HS-27A (cell line): ENCODE measurements at places on chromosomes 1 and 21.

DNA sequence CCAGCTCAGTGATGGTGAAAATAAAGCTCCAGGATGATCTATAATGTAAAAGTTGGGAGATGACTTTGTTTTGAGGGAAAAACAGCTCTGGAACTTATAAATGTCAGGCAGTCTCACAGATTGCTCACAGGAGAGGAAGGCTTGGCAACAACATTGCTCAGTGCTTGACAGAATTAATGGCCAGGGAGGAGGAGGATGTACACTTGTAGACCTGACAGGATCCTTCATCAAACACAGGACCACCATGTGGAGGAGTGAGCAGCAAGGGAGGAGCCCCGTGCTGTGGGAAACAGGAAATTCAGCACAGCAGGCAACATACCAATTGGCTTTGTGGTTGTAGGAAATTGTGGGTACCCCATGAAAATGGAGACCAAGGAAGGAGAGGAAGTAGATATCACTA, 291.8 kb upstream of the CAMK1G start:
- DNase-seq: no peak

DNA sequence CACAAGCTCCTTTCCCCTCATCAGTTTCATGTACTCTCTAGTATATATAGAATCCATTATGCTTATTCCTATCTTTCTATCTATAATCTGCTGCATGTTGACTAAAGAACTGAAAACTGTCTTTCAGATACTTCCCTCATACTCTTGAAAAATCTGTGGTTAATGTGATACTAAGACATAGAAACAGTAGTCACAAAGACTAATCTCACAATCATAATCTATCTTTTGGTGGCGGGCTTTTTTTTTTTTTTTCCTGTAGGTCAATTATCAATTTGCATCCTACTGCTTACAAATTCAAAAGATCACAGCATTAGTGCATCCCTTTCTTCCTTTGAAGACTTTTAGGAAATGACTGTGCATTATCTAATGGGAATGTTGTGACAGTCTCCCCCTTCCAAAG, 4.7 kb downstream of the UBR4 start:
- DNase-seq: no peak

- DNase-seq: no peak
Observed at GRCh38 chr1:1306661-1307260, 969 bp downstream of the ACAP3 start.

- DNase-seq: no peak
Observed at GRCh38 chr1:45925728-45926287, 122.4 kb downstream of the MAST2 start.

DNA sequence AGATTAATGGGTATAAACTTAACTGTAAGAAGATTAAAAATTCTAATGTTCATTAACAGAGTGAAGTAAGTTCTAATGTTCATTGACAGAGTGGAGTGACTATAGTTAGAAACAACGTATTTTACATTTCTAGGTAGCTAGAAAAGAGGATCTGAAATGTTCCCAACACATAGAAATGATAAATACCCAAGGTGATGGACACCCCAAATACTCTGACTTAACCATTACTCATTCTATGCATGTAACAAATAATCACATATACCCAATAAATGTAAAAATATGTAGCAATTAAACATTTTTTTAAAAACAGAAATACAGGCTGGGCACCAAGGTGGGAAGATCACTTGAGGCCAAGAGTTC, 62.1 kb downstream of the ABL2 start:
- no peak for DNase-seq

DNA sequence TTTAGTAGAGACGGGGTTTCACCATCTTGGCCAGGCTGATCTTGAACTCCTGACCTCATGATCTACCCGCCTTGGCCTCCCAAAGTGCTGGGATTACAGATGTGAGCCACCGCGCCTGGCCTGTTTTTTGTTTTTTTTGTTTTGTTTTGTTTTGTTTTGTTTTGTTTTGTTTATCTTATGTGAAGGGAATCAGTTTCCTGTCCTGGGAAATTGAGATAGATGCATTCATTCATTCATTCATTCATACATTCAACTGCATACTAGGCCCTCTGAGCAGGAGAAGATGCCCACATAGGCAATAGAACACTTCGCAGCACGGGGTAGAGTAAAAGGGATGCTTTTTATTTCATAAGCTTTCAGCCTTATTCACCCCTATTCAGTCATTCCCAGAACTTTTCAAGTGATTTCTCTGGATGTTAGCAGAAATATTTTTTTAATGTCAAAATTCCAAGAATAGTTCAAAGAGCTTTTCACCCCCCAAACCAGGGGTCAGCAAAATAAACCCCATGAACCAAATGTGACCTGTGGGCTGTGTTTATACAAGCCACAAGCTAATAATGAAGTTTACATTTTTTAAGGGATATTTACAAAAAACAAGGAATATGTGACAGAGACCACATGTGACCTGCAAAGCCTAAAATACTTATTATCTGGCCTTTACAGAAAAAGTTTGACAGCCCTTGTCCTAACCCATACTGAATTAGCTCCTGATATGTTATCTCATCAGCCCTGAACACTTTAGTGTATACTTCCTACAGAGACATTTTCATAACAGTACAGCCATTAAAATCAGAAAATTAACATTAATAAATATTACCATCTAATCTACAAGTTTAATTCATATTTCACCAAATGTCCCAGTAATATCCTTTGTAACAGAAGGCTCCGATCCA, 127.1 kb downstream of the MAST2 start:
- no peak for DNase-seq

DNA sequence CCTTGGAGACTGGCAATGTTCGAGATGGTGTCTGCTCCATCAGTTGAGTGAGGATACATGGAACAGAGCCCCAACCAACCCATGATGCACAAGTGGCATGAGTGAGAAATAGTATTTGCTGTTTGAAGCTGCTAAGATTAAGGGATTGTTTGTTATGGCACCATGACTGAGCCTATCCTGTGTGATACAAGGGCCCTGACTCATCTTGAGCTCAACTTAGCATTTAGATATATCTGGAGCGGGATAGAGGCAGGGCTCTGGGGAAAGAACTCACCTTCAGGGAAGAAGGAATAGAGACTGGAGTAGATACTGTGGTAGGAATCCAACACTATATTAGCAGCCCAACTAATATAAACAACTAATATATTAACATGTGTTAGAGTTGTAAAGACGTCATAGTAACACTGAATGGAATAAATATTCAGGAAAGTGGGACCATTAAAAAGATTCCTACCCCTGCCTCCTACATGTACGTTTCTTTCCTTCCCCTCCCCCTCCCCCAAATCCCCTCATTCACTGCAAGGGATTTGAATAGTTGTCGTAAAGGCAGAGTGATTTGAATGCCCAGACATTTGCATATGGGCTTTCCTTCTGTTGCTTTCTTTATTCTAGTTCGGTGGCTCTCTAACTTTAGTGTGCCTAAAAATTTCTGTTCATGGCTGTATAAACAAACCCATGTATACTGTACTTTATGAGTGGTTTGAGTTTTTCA, 106.6 kb upstream of the POU3F1 start:
- DNase-seq: no peak

- DNase-seq: no peak
Observed at GRCh38 chr1:205229399-205229871, 1.7 kb downstream of the TMCC2 start.

GRCh38 chr1:176206006-176206960, 803 bp downstream of the COP1 start:
- peak; percentile 15 for DNase-seq

DNA sequence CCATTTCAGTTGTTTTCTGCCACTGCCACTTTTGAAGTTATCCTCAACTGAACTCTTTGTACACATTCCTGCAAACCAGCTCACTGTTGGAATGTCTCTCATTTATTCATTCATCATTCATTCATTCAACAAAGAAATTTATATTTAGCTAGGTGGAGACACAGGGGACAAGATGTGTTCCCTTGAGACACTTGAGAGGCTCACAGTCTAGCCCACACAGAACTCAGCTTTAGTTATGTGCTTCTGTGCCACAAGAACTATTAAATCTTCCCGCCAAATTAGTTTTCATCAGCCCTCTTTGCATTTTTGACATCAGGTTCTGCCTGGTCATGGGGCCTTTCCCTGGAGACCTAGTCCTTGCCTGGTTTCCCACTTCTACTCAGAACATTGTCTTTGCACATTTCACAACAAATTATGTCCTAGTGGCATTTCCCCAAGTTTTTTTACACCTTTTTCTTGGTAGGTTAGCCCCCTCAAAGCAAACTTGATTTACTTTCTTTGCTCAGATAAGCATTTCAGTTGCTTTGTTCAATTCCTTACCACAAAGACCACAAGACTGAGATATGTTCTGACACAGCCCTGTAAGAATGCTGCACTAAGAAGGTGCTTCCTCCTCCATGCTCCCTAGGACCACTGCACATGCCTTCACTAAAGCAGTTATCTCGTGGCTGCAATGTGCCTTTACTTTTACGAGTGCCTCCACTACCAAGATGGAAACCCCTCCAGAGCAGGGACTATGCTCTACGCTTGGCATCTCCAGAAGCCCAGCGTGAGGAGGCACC, 31.0 kb downstream of the ILDR2 start:
- no peak for DNase-seq

DNA sequence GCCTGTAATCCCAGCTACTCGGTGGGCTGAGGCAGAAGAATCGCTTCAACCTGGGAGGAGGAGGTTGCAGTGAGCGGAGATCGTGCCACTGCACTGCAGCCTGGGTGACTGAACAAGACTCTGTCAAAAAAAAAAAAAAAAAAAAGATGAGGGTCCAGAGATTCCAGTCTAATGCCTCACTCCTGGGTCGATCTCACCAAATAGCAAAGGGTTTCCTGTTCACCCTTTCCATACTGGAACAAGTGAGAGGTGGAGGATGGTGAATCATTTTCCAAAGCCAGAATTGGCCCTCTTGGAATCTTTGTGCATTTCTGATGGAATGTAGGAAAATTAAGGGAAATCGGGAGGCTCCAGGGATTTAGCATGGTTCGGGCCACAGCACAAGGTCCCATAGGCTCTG, 58.1 kb upstream of the ZNF648 start:
- DNase-seq: no peak

DNA sequence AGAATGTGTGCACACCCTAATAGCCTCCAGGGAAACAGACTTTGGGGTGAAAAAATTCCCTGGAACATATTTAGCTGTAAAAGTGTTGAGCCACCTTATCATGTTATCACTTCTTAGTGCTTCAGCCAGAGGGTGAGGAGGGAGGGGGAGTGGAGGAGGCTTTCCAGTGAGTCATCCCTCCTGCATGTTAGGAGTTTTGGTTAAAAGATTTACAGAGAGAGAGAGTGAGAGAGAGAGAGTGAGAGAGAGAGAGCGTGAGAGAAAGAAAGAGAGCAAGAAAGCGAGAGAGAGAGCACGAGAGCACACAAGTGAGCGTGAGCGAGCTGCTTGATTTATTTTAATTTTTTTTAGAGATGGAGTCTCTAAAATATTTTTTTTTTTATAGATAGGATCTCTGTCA, 13.5 kb upstream of the CACNA1E start:
- DNase-seq: peak; percentile 17

DNA sequence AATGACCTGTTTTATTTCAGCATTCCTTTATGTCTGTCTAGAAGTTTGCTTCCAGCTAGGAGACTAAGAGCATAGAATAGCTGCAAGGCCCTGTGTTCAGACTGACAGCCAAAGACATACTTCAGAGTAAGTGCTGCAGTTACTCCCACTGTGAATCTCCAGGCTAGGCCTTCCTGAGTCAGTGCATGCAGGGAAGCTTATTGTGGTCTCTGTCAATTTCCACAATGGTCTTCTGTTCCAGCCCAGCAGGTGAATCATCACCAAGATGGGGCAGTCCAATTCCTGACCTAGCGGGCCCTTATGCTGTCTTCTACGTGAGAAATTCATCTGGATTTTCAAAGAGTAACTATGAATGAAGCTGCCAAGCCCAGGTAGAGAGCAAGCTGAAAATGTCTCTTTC, 146.3 kb upstream of the C8B start:
- no peak for DNase-seq

- no peak for DNase-seq
Observed at GRCh38 chr1:145956781-145957442, 905 bp downstream of the LIX1L start.

DNA sequence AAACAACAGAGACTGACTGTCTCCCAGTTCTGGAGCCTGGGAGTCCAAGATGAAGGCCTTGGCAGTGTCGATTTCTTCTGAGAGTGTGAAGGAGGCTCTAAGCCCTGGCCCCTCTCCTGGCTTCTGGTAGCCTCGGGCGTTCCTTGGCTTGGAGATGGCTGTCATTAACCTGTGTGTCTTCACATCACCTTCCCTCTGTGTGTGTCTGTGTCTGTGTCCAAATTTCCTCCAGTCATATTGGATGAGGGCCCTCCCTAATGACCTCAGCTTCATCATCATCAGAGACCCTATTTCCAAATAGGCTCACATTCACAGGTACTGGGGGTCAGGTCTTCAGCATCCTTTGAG, 138.3 kb downstream of the TOMM20 start:
- DNase-seq: no peak

DNA sequence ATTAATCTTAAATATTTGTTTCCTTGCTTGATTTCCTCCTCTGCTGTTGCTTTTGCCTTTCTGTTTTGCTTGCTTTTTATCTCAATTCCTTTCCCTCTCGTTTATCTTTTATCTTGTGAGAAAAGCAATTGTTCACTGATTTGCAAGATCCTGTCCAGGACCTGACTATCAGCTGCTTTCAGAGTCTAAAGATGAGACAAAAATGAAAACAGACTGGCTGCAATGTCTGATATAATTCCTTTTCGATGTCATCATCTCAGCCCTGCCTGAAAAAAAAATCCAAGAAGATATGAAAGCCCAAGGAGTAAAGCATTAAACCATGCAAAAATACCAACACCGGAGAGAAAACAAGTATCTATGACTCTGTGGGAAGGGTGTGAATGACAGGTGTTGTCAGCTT, 225.5 kb downstream of the PATJ start:
- no peak for DNase-seq

DNA sequence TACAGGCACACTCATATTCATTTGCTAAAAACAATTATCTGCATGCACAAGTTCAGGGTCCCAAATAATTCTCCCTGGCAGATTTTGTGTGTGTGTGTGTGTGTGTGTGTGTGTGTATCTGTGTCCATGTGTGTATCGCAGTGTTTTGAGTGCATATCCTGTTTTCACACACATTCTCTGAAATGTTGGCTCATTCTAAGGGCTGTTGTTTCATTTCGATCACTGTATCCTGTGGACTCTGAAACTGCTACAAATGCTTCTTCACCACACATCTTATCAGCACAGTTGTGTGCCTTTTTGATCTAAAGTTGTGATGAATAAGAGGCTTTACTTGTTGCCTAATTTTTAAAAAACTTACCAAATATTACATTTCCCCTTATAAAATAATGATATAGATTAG, 34.6 kb downstream of the NR5A2 start:
- DNase-seq: no peak

- no peak for DNase-seq
Observed at GRCh38 chr21:46005081-46005480, 23.5 kb downstream of the COL6A1 start.

DNA sequence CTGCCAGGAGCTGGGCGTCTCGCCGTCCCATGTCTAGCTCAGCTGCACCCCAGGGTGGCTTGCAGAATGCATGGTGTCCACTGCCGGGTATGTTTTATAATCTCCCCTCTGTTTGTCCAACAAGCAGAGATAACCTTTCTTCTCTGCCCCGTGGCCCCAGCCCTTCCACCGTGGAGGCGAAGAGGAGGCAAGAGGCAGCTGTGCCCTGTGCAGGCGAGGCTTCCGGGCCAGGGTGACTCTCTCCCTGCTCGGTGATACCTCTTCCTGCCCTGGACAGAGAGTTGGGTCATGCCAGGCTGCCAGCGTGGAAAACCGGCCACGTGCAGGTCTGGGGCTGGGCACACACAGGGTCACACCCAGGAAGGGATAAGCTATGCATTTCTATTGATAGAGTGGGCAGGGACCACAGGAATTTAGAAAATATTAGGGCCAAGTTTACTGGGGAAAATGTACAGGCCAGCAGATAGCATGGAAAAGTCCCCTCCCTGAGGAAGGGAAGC, at the start of gene TFF2:
TSS of gene TFF2 (minus strand) at position 68 of the 500 bp plus-strand sequence. CDS start at position 31, 37 bp downstream.
- DNase-seq: no peak
